ENCODE measurements at places on chromosomes 12 and 14. TPM values are rescaled to one million over a fixed set of nuclear protein-coding genes. Genes with fewer than 3 reads are reported as not detected.

PMCH gene
- not detected for total RNA-seq

FGD4 gene
- 80.2 TPM for total RNA-seq

RNASE3 gene
- not detected for total RNA-seq

C12orf50 gene
- total RNA-seq = not detected

BMAL2 gene
- total RNA-seq = 0.75 TPM

RPGRIP1 gene
- total RNA-seq = not detected

GRCh38 chr14:68623826-68624225 is 169.0 kb downstream of the ZFP36L1 start:
- no peak for DNase-seq

DNA sequence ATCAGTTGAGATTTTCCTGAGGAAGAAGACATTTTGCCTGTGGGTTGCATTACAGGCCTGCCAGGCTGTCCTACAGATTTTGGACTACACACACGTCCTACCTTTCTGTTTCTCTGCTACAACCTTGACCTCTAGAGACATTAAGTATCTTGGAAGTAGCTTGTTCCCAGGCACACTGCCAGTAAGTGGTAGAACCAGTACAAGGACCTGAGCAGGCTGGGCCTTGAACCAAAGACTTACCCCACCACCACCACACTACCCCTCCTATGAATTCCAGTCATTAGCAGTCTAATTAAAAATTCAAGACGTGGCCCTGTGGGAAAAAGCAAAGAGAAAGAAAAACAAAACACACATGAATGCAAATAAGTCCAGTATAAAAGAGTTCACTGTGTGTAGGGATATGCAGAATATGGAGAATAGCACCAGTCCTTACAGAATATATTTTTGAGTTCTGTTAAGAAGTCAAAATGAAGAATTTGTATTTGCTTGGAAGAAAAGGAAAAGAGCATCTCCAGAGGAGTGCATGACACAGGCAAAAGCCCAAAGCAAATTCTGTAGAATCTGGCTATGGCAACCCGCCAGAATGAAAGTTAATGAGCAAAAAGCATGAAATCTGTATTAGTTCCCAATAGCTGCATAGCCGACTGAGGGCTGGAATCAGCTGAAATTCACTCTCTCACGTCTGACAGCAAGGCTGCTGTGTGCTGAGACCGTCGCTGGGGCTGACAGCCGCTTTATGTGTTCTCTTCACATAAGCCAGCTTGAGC is 74.3 kb upstream of the ST8SIA1 start:
- no peak for DNase-seq

- no peak for DNase-seq
Observed at GRCh38 chr12:43336962-43337555, 214.9 kb downstream of the ADAMTS20 start.

GRCh38 chr14:59803052-59803540 is 67.5 kb downstream of the RTN1 start:
- DNase-seq = no peak

DNA sequence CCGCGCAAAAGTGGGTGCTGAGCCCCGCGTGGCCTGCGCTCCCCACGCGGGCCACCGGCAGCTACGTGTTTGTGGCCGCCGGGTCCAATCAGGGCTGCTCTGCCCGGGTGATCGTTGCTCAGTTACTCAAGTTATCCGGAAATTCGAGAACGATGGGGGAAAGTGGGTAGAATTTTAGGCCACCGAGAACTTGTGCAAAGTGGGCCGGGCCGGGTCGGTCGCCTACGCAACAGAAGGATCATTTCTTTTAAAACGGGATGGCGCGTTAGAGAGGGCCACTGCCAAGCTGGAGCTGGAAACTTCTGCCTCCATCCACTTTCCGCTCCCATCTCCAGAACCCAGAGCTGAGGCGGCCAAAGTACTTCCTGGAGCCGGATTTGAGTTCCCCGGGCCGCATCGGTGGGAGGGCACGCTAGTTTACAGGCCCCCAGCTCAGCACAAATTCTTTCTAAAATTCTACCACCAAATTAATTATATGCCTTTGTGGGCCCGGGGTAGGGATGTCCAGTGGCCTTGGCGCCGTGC is 3.5 kb downstream of the RFX4 start:
- DNase-seq = no peak

DNA sequence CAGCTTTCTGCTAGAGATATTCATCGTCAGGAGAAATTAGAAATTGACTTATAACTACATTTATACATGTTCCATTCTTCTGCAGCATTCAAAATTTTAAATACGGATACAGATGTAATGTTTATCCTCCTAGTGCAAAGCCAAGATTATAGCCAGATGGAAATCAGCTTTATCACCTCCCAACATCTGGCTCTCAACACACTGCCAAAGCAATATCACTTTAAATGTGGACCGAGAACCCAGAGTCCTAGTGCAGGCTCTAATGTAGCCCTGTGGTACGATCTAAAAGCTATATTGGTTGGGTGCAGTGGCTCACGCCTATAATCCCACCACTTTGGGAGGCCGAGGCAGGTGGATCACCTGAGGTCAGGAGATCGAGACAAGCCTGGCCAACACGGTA is 6.5 kb downstream of the MLH3 start:
- no peak for DNase-seq

DNA sequence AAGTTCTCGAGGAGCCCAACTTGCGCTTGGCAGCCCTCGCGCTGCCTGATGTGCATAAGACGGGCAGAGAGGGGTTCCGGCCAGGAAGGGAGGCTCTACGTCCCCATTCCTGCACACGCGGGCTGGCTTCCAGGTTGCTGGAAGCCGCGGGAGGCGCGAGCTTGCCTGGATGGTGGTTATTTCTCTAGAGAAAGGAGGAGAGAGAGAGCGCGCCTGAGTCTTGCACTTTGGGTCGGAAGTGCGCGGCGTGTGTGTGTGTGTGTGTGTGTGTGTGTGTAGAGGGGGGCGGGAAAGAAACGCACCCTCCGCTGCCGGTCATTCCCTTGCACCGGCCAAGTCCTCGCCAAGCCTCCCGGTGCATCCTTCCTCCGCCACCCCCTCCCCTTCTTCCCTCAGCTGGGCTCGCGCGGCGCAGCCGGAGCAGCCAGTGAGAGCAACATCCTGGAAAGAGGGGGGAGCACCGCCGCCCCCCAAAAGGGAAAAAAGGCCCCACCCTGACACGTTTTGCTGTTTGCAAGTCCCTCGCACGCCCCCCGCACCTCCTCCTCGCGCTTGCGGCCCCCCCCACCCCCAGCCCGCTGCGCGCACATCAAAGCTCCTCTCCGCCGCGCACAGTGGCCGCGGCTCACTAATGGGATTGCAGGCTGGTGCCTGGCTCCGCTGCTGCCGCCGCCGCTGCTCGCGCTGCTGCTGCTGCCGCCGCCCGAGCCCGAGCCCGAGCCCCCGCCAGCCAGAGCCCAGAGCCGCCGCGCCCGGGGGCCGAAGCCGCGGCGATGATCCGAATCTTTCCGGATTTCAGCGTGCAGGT is 4.4 kb upstream of the NPAS3 start:
- DNase-seq = no peak

DNA sequence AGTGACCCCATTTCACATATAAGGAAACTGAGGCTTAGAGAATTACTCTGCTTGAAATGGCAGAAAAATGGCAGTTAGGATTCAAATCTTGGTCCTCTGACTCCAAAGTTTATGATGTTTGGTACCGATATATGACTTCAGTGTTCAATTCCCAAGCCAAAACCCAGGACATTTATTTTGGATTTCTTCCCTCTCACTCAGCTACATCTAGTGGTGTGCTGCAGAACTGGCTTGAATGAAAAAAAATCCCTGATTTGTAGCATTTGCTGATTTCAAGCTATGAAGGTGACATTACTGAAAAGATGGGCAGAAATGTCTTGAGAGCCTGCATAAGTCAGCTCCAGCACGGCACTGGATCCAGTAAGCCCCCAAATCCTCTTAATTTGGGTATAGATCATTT is 106.4 kb downstream of the EFCAB11 start:
- DNase-seq = no peak

DNA sequence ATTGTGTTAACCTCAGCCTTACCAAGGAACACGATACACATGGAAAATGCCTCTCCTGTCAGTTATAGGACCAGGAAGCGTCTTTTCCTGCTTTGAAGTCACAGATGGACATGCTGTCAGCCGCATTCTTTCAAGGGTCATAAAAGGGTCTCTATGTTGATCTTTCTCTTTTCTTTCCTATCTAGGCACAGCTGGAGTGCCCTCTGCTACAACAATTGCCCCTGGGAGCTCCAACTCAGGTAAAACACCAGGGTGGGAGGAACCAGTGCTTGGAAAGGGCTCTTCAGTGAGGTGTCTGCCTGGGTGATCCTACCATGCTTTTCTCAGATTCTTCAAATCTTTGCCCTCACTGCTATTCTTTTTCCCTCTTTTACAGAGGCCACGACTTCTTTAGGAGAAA is 157.4 kb upstream of the CNTN1 start:
- no peak for DNase-seq

DNA sequence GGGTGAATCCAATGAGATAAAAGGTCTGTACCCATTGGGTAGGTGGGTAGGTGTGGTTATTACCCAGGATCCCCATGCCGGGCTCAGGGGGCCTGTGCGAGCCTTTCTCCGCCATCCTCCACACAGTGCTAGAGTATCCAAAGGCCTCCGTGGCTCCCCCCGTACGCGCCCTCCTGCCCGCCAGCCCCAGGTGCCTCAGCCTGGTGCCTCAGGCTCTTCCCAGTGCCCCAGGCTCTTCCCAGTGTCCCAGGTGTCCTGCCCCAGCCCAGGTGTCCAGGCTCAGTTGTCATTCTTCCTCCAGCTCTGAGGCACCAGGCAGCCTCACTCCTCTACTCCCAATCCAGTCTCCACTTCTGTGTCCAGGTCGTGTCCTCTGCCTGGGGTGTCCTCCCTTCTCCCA is 27.6 kb upstream of the YY1 start:
- no peak for DNase-seq

DNA sequence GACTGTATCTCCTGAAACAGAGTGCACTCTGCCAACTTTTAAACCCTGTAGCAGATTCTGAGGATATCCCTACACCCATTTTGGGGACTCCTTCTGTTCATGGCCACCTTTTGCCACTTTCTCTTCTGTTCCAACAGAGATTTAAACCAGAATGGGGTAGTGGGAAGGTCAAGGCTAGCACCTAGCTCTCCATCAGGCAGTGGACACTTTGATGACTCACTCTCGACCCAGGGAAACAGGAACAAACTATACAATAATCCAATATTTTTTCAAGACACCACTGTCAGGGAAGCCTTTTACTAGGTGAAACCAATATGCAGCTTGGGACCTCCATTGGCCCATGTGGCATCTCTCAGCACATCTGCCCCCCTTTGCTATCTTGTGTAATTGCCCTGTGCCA is 103.6 kb downstream of the DAAM1 start:
- DNase-seq = no peak

- DNase-seq = no peak
Observed at GRCh38 chr12:64253356-64253755, 31.3 kb upstream of the KICS2 start.

- no peak for DNase-seq
Observed at GRCh38 chr12:76421046-76421445, 72.8 kb upstream of the BBS10 start.

DNA sequence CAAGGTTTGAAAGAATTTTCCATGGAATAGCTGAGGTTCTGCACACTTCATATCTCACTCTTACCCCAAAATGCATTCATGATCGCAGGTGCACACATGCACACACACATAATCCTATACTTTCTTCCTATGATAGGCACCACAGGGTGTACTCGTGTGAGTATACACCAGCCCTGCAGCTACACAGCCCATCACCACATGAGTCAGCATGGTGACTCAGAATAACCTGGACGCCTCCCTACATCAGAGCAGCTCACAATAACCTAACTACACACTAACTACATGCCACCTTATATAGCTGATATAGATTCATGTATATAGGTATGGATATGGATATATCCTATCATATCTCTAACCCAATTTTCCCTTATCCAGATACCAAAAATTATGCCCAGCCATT is 850.2 kb upstream of the TMEM132C start:
- DNase-seq = no peak
